Type B pancreatic cell (in vitro differentiated cells): ENCODE measurements at places on chromosomes 2 and 18. TPM values are rescaled to one million over a fixed set of nuclear protein-coding genes. Genes with fewer than 3 reads are reported as not detected.

DSEL gene
- total RNA-seq = 6.2 and 6.9 TPM in 2 replicates

GAREM1 gene
- total RNA-seq = 17.8 and 20.7 TPM in 2 replicates

GRCh38 chr18:57959278-57959677, 84.7 kb upstream of the NEDD4L start:
- no peaks in the 10 kb centered on the region for H3K36me3 ChIP-seq
- H3K4me3 ChIP-seq = no peak overlapping the region
- no peak overlapping the region for H3K27ac ChIP-seq
- no peaks in the 10 kb centered on the region for H3K4me1 ChIP-seq
- DNase-seq = no peak

GRCh38 chr2:235754357-235755207, 260.7 kb downstream of the AGAP1 start:
- peaks cover 23% of the 10 kb centered on the region for H3K4me1 ChIP-seq
- H3K27ac ChIP-seq = peak overlapping the region; percentile 85
- H3K27me3 ChIP-seq = no peaks in the 10 kb centered on the region
- no peak for DNase-seq
- H3K4me3 ChIP-seq = peak overlapping the region; percentile 13

- no peaks in the 10 kb centered on the region for H3K27me3 ChIP-seq
- no peaks in the 10 kb centered on the region for H3K4me1 ChIP-seq
- H3K36me3 ChIP-seq = no peaks in the 10 kb centered on the region
- H3K4me3 ChIP-seq = no peak overlapping the region
Observed at GRCh38 chr18:57833441-57834101, 30.5 kb upstream of the ATP8B1 start.

DNA sequence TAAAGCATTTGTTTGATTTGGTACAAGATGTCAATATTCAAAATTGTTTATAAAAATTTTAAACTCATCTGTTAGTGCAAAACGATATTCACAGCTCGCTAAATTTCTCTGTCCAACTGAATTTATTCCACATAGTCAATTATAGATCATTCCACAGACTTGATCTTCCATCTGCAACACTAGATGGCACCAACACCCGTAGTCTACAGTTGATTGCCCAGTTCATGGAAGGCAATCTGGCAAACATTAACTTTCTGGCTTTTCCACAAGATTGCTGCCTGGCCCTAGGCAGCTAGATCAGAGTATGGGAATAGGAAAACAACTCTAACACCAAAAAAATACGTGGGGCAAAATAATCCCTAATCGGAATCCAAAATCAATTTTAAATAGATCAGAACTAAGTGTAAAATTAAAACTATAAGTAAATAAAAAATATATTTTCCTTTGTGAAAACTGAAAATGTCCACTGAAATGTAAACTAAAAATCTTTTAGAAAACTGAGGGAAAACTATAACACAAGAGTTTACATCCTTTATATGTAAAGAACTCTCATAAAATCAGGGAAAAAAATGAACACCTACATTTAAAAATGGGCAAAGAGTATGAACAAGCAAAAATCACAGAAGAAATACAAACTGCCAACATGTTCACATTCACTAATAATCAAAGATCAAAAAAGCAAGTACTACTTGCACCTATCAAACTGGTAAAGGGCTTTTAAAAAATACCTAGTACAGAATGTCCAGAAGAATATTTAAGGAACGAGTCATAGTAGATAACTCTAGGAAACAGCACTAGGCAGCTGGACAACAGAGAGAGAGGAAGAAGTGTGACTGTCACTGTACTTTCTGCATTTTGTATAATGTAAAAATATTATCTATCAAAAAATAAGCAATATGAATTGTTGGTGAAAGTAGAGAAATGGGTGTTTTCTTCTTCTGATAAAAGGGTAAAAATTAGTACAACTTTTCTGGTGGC, 35.0 kb downstream of the RTN4 start:
- peaks cover 40% of the 10 kb centered on the region for H3K4me1 ChIP-seq
- H3K4me3 ChIP-seq = peak overlapping the region; percentile 51
- H3K27me3 ChIP-seq = no peaks in the 10 kb centered on the region
- DNase-seq = no peak
- H3K27ac ChIP-seq = peak overlapping the region; percentile 38

DNA sequence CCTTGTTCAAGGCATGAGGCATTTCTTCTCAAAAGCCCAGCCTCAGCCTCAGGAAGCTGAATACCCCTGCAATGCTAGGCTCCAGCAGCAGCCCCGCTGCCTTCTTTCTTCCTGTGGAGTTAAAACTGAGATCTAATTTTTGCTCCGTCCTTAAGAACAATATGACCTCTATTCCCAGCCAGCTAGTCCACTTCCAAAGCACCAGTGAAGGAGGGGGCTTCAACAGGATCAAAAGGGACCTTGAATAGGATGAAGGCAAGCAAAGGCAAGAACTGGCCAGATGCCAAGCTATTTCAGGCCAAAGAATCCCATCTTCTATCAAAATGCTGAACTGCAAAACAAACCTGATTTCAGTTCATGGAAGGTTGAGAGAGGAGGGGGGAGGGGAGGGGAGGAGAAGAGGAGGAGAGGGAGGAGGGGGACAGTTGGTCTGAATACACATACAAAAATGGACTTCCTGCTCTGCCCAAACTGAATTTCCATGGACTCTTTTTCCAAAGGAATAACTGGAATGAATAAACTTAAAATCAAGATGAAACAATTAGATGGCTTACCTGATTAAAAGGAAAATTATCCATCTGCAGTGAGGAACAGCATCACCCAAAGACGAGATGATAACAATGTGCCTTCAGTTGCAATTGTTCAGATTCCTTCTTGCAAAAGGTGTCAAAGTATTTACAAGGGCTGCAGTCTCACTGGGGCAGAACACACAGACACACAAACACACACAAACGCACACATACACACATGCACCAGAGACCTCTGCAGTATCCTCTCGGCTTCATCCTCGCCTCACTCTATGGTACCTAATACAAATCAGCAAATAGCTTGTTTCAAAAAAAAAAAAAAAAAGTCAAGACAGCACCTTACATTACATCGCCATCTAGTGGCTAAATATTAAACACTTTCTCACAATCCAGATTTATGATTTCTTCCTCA, at the start of gene SCN1A:
SCN1A (minus strand) TSS at position 804 of the 939 bp plus-strand sequence. CDS start 54,399 bp downstream, outside the sequence.
- H3K36me3 ChIP-seq = no peaks in the 10 kb centered on the region
- peaks cover 21% of the 10 kb centered on the region for H3K4me1 ChIP-seq
- no peak within 1 kb of the TSS for H3K27ac ChIP-seq
- peak within 1 kb of the TSS; percentile 34 for H3K4me3 ChIP-seq
- no peak for DNase-seq

DNA sequence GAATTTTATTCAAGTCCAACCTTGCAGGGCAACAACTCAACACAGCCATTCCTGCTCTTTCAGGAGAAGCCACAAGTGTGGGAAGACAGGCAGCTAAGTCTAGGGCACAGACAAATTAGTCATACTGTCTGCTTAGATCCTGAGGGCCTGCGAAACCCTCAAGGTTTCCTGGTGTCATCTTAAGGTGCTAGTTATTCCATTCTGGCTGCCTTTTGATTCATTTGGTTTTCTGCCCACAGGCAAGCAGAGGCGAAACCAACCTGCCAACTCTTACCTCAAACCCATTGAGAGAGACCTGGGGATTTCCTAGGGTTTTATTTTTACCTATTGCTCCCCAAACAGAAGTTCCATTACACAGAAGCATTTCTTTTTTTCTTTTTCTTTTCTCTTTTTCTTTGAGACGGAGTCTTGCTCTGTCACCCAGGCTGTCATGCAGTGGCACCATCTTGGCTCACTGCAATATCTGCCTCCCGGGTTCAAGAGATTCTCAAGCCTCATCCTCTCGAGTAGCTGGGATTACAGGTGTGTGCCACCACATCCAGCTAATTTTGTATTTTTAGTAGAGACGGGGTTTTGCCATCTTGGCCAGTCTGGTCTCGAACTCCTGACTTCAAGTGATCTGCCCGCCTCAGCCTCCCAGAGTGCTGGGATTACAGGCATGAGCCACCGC, 23.7 kb upstream of the SCYGR1 start:
- H3K27ac ChIP-seq = no peak overlapping the region
- no peak overlapping the region for H3K4me3 ChIP-seq
- no peak for DNase-seq
- peaks cover 14% of the 10 kb centered on the region for H3K4me1 ChIP-seq

DNA sequence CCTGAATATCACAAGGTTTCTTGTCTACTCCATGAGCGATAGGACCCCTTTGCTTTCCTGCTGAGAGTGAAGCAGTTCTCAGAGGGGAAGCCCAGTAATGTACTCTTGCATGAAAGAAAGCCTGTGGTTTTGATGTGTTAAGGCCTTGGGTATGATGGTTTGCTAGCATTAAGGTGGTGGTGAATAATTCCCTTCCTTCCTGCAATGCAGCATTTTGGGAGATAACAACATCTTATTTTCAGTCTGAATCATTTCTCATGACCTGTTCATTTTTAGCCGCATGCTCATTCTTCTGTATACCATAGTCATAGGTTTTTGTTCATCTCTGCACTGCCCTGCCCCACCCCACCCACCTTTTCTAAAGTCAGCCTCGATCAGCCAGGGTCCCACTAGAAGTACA, 66.2 kb downstream of the HNMT start:
- H3K36me3 ChIP-seq = no peaks in the 10 kb centered on the region
- no peak overlapping the region for H3K4me3 ChIP-seq
- H3K27me3 ChIP-seq = no peaks in the 10 kb centered on the region
- peaks cover 10% of the 10 kb centered on the region for H3K4me1 ChIP-seq
- no peak for DNase-seq
- H3K27ac ChIP-seq = no peak overlapping the region

GRCh38 chr18:71028285-71028762, 739.5 kb downstream of the SOCS6 start:
- H3K4me1 ChIP-seq = no peaks in the 10 kb centered on the region
- H3K27me3 ChIP-seq = no peaks in the 10 kb centered on the region
- H3K36me3 ChIP-seq = no peaks in the 10 kb centered on the region
- no peak overlapping the region for H3K4me3 ChIP-seq
- no peak for DNase-seq

- DNase-seq = no peak
- no peaks in the 10 kb centered on the region for H3K36me3 ChIP-seq
- peaks cover 5% of the 10 kb centered on the region for H3K4me1 ChIP-seq
- H3K27ac ChIP-seq = no peak overlapping the region
- H3K27me3 ChIP-seq = peaks cover 12% of the 10 kb centered on the region
- H3K4me3 ChIP-seq = no peak overlapping the region
Observed at GRCh38 chr2:192411755-192412154, 217.0 kb upstream of the TMEFF2 start.

DNA sequence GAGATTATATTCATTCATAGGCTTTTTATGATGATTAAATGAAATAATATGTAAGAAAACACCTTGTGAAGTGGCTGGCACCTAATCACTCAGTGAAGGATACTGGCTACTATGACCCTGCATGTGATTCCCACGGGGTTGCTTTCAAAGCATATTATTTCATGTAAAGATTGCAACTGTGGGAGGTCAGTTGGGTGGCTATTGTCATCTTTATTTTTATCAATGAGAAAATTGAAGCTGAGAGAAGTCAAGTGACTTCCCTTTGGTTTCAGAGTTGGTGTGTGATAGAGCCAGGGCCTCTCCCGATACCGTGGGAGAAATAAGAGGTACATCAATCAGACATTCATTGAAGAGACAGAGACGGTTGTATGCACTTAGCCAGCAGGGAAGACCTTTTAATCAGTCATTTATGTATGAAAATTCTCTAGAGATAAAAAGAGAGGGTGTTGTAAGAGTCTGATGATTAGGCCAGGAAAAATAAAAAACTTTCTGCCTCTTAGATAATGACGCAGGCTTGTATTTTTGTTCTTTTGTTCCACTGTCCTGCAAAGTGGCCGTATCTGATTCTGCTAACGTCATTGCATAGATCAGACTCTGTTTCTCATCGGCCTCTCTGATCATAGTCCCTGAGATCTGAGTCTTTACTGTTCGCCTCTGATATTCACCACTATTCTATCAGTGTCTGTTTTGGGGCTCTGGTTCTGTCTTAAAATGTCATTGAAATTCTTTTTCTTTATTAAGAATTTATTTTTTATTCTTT, 50.5 kb downstream of the QPCT start:
- H3K4me3 ChIP-seq = no peak overlapping the region
- H3K36me3 ChIP-seq = no peaks in the 10 kb centered on the region
- H3K4me1 ChIP-seq = peaks cover 7% of the 10 kb centered on the region
- H3K27ac ChIP-seq = no peak overlapping the region
- DNase-seq = no peak

- H3K27ac ChIP-seq = no peak overlapping the region
- no peak for DNase-seq
- H3K36me3 ChIP-seq = peaks cover 36% of the 10 kb centered on the region
- no peaks in the 10 kb centered on the region for H3K27me3 ChIP-seq
Observed at GRCh38 chr2:201383136-201383535, 26.0 kb upstream of the FLACC1 start.

GRCh38 chr2:161139098-161139987, 20.9 kb upstream of the TANK start:
- H3K36me3 ChIP-seq = no peaks in the 10 kb centered on the region
- H3K27ac ChIP-seq = no peak overlapping the region
- H3K4me3 ChIP-seq = no peak overlapping the region
- H3K27me3 ChIP-seq = no peaks in the 10 kb centered on the region
- no peak for DNase-seq
- H3K4me1 ChIP-seq = peaks cover 21% of the 10 kb centered on the region

DNA sequence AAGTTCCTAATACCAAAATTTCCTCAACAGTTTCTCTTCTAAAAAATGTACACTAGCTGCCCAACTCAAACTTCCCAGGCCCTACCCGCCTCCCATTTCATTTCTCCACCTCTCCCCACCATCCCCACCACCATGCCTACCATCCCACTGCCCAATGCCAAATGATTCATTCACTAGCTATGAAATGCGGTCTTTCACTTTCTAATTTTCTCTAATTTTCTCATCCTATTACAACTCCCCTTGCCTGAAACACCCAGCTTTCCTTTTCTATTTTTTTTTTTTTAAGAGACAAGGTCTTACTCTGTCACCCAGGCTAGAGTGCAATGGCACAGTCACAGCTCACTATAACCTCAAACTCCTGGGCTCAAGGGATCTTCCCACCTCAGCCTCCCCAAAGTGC, 38.4 kb downstream of the KIDINS220 start:
- H3K27ac ChIP-seq = no peak overlapping the region
- peaks cover 52% of the 10 kb centered on the region for H3K36me3 ChIP-seq
- DNase-seq = no peak
- no peak overlapping the region for H3K4me3 ChIP-seq
- no peaks in the 10 kb centered on the region for H3K27me3 ChIP-seq

DNA sequence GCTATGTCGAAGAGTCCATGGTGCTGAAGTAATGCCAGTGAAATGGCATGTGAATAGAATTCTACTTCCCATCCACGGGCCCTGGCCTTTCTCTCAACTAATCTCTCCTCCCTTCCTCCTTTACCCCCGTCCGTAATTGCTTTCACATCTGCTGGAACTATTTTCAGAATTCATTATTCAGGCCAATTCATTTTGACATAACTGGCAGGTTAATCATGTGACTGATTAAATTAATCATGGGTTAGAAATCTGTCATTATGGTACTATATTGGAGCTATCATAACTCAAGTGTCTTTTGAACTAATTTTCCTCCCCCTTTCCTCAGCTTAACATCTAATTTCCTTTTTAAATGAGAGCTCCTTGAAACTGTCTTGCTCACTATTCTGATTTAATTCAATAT, 66.9 kb downstream of the ZDBF2 start:
- DNase-seq = no peak
- H3K27ac ChIP-seq = no peak overlapping the region
- no peaks in the 10 kb centered on the region for H3K36me3 ChIP-seq
